ENCODE measurements at places on chromosomes 12 and 14. TPM values are rescaled to one million over a fixed set of nuclear protein-coding genes. Genes with fewer than 3 reads are reported as not detected.

DNA sequence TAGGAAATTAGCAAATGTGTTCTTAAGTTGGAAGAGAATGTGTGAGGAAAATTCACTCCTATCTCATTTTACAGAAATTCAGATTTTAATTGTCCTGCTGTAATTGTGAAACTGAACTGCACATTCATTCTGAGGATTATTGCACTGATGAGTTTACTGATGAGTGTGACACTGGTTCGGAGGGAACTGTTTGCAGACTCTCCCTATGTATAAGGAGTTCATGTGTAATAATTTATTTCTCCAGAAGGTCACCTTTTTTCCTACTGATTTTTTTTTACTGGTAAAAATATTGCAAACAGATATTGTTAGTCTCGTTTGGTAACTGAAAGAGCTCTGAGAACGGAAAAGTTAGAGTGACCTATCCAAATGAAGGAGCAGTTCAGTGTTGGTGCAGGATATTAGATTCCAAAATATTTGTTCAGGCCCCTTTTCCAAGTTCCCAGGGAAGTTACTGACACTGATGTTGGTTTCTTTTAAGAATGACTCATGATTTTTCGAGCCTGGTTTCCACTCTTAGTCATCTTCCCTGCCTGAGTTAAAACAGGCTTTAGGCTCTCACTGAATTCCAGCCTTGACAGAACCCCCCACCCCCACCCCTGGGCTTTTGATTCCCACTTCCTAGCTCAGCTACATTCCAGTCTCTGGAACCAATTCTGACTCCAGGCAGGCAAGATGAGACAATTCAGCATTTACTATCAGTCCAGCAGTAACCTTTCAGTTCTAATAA is 18.4 kb downstream of the ANO6 start:
- peak; percentile 85 for DNase-seq

ISM2 gene
- not detected for total RNA-seq

- no peak for DNase-seq
Measured at GRCh38 chr12:4203772-4204376, 69.7 kb upstream of the CCND2 start.

- DNase-seq = no peak
Measured at GRCh38 chr12:75481013-75481705, 604 bp downstream of the GLIPR1 start.

GRCh38 chr12:10031321-10031720 is 839 bp downstream of the CLEC9A start:
- DNase-seq = no peak

- DNase-seq = no peak
Measured at GRCh38 chr14:72775923-72776554, 117.9 kb downstream of the DPF3 start.

GRCh38 chr12:123487428-123487827 is 29.5 kb downstream of the SNRNP35 start:
- DNase-seq = no peak

GPR135 gene
- total RNA-seq = 2.1 TPM

BATF gene
- not detected for total RNA-seq

CELA1 gene
- total RNA-seq = not detected

- peak; percentile 53 for DNase-seq
Measured at GRCh38 chr12:103810111-103810510, 30.9 kb downstream of the NT5DC3 start.

GRCh38 chr12:8546591-8546990 is 5.9 kb upstream of the CLEC4E start:
- DNase-seq = no peak

GLT1D1 gene
- total RNA-seq = 1.8 TPM

PDE3A gene
- 25.8 TPM for total RNA-seq

Measured in tongue (tissue), 3 donors.